Activated gamma-delta T cell treated with anti-CD3 and anti-CD28 coated beads, Interleukin-2, amount 50 U/mL, for 16 hours (primary cell): ENCODE measurements at places on chromosomes 1 and 21.
A peak's percentile ranks its signal among the peaks of the same experiment; 100 is the strongest.

- no peak for DNase-seq
These were observed 24.0 kb upstream of the QSOX1 start for GRCh38 chr1:180130651-180131050.

GRCh38 chr1:207431508-207431907 is 22.6 kb upstream of the CR2 start:
- no peak for DNase-seq

DNA sequence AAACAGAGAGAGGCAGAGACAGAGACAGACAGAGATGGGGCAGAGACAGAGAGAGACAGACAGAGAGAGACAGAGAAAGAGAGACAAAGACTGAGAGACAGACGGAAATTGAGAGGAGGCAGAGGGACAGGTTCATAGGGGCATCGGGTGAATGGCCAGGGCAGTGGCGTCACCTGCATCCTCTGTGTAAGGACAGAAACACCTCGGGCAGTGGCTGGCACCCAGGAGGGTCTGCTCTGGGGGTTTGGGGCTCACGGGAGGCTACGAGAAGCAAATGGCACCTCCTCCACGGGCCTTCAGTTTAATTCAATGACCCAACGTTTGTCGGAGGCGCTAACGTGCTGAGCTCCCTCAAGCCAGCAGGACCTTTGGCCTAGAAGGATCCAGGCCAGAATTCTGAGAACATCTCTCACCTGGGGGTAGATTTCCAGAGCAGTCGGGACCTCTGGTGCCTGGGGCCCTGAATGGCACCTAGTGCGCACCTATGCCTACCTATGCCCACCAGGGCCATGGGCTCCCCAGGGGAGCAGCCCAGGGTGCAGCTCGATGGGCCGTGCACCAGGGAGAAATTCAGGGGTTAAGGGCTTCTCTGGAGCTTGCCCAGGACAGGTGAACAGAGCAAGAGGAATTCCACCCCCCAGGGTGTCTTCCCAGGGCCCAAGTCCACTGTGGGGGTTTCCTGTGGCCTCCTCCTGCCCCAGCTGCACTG is 20.6 kb upstream of the PTTG1IP start:
- DNase-seq: no peak

GRCh38 chr1:240478536-240478935 is 133.4 kb downstream of the GREM2 start:
- DNase-seq: no peak

GRCh38 chr1:177849130-177849529 is 120.7 kb downstream of the SEC16B start:
- no peak for DNase-seq

- DNase-seq: no peak
These were observed 65.5 kb downstream of the PRKAA2 start for GRCh38 chr1:56710646-56711045.

- DNase-seq: no peak
These were observed 53.5 kb downstream of the GLIS1 start for GRCh38 chr1:53685272-53686051.

- no peak for DNase-seq
These were observed 85.9 kb downstream of the TM2D1 start for GRCh38 chr1:61638911-61639605.

DNA sequence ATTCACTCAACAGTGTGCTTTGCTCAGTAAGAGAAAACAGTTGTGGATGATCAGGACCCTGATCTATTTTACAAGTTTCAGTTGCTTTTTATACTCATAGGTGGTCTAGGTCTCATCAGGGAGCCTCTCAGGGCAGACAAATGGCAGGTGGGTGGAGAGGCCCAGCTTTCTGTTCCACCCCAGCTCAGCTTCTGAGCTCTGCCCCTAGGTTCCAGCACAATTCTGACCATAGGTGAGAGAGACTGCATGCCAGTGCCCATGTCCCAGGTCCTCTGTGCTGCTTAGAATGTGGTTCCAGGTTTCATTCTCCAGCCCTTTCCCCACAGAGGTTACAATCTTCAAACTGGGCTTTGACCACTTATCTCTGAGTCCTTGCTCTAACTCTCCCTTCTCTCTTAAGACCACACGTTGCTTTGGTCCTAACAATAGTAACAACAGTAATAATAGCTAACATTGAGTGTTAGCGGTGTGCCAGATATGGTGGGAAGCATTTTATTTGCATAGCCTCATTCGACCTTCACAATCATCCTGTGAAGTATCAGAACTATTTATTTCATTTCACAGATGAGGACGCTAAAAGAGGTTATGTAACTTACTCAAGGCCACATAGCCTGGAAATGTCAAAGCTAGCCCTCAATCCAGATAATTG is 19.6 kb upstream of the DUSP10 start:
- DNase-seq: no peak

GRCh38 chr1:200178340-200178739 is 150.8 kb downstream of the NR5A2 start:
- DNase-seq: no peak

DNA sequence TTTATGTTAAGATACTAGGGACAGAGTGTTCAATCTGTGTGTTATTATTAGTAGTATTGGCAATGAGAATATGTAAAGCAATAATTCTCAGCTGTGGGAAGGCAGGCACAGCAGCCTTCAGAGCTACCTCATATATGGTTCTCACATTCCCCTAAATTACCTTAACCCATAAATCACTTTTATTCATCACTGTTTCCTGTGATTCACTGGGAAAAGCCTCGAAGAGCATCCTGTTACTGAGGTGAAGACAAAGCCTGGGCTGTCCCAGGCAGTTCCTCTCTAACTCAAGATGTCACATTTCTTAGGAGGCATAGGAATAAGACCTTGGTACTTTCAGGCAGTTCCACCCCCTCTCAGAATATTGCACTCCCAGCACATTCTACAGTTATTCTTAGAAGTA is 965.7 kb downstream of the NCAM2 start:
- no peak for DNase-seq

DNA sequence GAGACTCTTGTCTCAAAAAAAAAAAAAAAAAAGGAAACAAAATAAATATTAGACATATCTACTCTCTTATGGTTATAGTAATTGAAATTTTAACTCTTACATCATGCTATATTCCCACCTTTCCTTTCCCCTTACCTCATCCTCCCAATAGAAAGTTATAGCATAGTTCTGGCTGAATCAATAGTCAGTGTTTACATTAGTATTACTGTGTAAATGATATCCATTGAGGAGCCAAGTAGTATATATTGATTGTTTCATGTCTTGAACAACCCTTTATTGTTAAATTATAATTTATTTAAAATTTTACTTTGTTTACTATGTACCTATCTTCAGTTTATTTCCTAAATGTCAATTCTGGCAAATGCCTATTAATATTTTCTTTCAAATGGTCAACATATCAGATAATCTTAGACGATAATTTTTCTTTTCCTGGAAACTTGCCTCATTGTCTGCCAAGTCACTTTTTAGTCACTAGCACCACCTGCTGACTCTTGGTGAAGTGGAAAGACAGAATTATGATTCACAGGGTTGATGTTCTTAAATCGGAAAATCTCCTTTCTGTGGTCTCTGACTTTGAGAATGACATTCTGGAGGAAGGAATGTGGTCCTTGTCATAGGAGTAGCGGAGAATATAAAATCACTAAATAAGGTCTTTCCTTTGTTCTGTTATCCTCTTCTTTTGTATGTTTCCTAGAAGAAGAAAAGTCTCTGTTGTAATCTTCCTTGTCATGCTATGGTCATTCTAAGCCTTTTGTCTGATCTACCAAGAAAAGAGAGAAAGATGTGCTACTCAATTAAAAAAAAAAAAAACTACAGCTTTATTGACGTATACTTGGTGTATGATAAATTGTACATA is 8.6 kb downstream of the HJV start:
- peak; percentile 30 for DNase-seq

- no peak for DNase-seq
These were observed 1866.8 kb downstream of the MRPL39 start for GRCh38 chr21:23740463-23740862.

DNA sequence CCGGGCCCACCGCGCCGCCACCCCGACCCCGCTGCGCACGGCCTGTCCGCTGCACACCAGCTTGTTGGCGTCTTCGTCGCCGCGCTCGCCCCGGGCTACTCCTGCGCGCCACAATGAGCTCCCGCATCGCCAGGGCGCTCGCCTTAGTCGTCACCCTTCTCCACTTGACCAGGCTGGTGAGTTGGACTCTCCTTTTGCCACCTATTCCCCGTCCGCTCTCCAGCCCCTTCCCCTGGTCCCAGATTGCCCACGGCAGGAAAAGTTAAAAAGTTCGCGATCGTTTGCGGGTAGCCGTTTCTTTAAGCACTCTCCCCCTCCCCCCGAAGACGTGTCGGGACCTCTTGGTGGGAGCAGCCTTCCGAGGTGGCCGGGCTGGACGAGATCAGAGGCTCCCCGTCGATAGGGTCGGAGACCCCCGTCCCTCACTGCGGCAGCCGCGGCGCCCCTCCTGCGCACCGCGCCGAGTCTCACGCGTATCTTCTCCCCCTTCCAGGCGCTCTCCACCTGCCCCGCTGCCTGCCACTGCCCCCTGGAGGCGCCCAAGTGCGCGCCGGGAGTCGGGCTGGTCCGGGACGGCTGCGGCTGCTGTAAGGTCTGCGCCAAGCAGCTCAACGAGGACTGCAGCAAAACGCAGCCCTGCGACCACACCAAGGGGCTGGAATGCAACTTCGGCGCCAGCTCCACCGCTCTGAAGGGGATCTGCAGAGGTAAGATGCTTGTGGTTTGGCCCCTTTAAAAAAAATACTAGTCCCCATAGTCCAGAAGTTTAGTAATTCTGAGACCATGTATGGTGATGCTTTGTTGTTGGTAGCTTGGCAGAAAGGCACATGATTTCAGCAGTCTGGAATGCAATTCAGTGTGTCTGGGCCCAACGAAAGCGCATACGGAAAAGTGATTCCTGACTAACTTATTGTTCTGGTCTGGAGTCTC is 576 bp downstream of the CCN1 start:
- DNase-seq: no peak

DNA sequence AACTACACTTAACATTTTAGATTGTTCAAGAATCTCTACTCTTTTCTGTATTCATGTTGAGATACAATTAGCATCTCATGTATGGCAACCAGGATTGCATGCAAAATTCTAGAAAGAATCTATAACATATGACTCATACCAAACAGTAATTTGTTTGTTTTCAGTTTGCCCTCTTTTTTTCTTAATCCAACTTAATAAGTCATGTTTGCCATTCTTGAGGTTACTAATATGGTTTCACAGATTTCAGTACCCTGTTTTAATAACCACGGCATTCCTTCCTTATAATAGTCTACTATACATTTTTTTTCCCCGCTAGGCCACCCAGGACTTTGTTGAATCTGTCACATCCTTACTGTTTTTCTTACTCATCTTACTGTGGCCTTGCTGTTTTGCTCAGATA is 140.8 kb downstream of the FMN2 start:
- no peak for DNase-seq

- no peak for DNase-seq
These were observed 12.2 kb upstream of the MIXL1 start for GRCh38 chr1:226211181-226211821.

GRCh38 chr1:180542113-180542837 is 16.5 kb upstream of the OVAAL start:
- DNase-seq: no peak

- no peak for DNase-seq
These were observed 7.9 kb upstream of the NBPF11 start for GRCh38 chr1:148160048-148160342.

DNA sequence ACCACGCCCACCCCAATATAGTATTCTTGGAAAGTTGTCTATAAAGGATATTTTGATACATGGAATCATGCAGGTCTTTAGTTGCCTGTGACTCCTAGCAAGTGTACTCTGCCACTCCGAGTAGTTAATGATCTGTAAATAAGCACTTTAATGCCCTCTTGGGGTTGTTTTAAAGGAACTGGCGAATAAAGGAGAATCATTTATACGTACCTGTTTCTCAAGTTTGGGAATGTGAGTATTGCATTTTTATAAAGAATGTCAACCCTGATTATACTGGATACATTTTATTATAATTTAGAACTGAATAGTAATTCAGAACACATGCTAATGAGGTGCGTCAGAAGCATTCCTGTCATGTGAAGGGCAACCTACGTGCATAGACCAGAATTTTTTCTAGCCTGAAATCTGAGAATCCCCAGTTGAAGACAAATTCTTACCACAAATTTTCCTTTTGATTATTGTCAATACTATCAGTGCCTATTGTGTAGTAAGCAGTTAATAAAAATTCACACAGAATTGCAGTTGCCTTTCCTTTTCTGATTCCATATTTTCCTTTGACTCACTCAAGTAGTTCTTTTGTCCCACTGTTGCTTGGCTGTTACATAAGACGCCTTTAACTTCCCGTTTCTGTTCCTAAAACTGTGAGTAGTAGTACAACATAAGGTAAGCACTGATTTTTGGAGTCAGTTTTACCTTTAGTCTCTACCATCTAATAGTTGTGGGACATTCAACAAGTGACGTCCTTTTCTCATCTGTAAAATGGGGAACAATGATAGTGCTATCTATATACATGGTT is 5.1 kb downstream of the AHCYL1 start:
- DNase-seq: no peak

DNA sequence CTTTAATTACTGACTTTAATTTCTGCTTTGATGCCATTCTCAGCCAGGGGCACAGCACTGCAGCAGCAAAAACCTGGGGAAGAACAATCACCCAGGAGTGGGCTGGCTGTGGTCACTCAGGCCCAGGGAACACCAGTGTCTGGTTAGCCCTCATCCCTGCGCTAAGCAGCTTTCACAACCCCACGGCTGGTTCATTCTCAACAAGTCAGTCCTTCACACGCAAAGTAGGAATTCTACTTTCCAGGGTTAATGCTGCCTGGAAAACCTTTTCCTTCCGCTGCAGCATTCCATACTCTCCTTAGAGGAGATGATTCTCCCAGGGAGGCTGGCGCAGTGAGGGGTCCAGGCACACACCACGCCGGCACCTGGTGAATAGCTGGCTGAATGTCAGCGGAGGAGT is 24.3 kb upstream of the KCNE1 start:
- no peak for DNase-seq
